ENCODE measurements at places on chromosomes 6 and 20. TPM values are rescaled to one million over a fixed set of nuclear protein-coding genes. Genes with fewer than 3 reads are reported as not detected.

TCF21 gene
- not detected for total RNA-seq

WFDC10B gene
- not detected for total RNA-seq

DNA sequence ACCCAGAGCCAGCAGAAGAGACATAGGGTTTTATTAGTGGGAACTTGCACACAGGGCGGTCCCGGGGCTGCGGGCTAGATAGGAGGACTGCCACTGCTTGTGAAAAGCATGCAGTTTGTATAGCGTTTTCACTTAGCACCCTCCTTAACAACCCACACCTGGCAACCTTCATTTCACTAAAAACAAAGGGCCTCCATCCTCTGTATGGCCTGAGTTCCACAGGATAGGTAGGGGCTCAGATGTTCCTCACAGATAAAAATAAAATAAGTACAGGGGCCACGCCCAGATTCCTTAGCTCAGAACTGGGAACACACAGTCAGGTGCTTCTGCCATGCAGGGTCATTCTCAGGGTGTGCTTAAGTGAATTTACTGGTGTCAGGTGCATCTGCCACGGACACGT is 39.8 kb downstream of the GPR6 start:
- DNase-seq: no peak

GRCh38 chr6:166848979-166849748 is 107.2 kb downstream of the RNASET2 start:
- no peak for DNase-seq

All from dermis microvascular lymphatic vessel endothelial cell (primary cell).